ENCODE measurements at places on chromosomes 11 and 22. TPM values are rescaled to one million over a fixed set of nuclear protein-coding genes. Genes with fewer than 3 reads are reported as not detected.

The SOX6 gene
- 0.03 TPM for polyA plus RNA-seq

The CBLIF gene
- not detected for polyA plus RNA-seq

The SLC22A9 gene
- polyA plus RNA-seq: not detected

The ABTB2 gene
- 4.9 TPM for polyA plus RNA-seq

The ANO1 gene
- polyA plus RNA-seq: not detected

The ADORA2A gene
- 9.3 TPM for polyA plus RNA-seq

- peaks cover 8% of the 10 kb centered on the region for H3K4me1 ChIP-seq
- H3K27me3 ChIP-seq: 0 out of 2 replicates have a peak, but pooled peaks cover 4% of the 10 kb centered on the region
- no peak for DNase-seq
These were observed 14.4 kb downstream of the RTN4RL2 start for GRCh38 chr11:57474803-57475115.

GRCh38 chr11:37905707-37906417, 1307.8 kb upstream of the RAG2 start:
- no peaks in the 10 kb centered on the region for H3K4me1 ChIP-seq
- DNase-seq: no peak
- H3K36me3 ChIP-seq: no peaks in the 10 kb centered on the region
- H3K27ac ChIP-seq: no peak overlapping the region
- no peak overlapping the region for H3K4me3 ChIP-seq

- peak overlapping the region; percentile 100 for H3K27ac ChIP-seq
- peak overlapping the region; percentile 83 for H3K4me3 ChIP-seq
- DNase-seq: no peak
- H3K27me3 ChIP-seq: no peaks in the 10 kb centered on the region
- H3K36me3 ChIP-seq: no peaks in the 10 kb centered on the region
- H3K4me1 ChIP-seq: peaks cover 3% of the 10 kb centered on the region
These were observed 929 bp downstream of the PRDM10 start for GRCh38 chr11:130001461-130002351.

DNA sequence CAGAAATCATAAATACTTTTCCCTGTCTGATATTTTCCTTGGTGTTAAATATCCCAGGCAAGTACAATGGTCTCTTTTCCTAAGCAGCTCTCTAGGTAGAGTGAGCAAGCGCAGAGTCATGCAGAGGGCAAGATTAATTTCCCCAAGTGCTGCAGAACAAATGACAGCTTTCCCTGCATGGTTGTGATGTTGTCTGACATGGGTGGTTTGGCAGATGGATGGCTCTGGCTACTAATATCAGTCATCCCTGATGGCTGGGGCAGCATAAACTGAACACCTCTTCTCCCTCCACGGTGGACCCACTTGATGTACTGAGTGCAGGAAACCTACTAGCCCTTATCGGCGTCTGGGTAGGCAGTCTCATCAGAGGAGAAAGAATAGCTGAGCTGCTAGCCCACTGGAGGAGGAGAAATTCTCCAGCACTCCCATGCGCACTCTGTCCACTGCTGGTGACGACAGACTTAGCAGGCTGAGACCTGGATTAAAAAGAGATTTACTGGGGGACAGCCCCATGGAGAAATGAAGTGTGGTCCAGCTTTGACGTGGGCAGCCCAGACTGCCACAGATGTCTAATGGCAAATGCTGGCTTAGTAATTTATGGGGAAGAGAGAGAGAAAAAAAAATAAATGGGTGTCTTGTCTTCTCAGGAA, 202.9 kb downstream of the DBX1 start:
- no peaks in the 10 kb centered on the region for H3K27me3 ChIP-seq
- peaks cover 77% of the 10 kb centered on the region for H3K36me3 ChIP-seq
- DNase-seq: no peak
- no peak overlapping the region for H3K4me3 ChIP-seq
- H3K4me1 ChIP-seq: peaks cover 65% of the 10 kb centered on the region

DNA sequence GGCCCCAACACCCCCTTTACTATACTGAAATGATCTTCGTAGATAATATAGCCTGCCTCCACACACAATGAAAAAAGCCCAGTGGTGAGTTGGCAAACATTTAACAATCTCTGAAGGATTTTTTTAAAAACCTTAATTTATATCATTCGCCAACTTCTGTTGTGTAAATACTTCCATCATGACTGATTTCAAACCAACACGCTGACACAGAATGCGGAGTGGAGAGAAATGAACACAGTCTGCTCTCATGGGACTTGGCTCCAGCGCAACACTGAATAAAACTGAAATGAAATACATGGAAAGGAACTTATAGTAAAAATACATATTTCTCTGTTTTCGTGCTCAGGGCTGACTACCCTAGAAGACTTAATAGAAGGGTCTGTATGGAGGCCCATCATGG, 61.3 kb upstream of the WNT11 start:
- peaks cover 5% of the 10 kb centered on the region for H3K27me3 ChIP-seq
- DNase-seq: no peak
- no peak overlapping the region for H3K4me3 ChIP-seq
- H3K27ac ChIP-seq: no peak overlapping the region
- H3K36me3 ChIP-seq: no peaks in the 10 kb centered on the region

GRCh38 chr11:96340555-96340885, 2.5 kb downstream of the MAML2 start:
- H3K4me3 ChIP-seq: peak overlapping the region; percentile 90
- peaks cover 5% of the 10 kb centered on the region for H3K36me3 ChIP-seq
- no peaks in the 10 kb centered on the region for H3K27me3 ChIP-seq
- peaks cover 37% of the 10 kb centered on the region for H3K4me1 ChIP-seq
- peak overlapping the region; percentile 39 for H3K27ac ChIP-seq

GRCh38 chr11:65558930-65559509, 861 bp upstream of the LTBP3 start:
- peak overlapping the region; percentile 97 for H3K27ac ChIP-seq
- peaks cover 67% of the 10 kb centered on the region for H3K4me1 ChIP-seq
- no peaks in the 10 kb centered on the region for H3K27me3 ChIP-seq
- H3K36me3 ChIP-seq: no peaks in the 10 kb centered on the region

DNA sequence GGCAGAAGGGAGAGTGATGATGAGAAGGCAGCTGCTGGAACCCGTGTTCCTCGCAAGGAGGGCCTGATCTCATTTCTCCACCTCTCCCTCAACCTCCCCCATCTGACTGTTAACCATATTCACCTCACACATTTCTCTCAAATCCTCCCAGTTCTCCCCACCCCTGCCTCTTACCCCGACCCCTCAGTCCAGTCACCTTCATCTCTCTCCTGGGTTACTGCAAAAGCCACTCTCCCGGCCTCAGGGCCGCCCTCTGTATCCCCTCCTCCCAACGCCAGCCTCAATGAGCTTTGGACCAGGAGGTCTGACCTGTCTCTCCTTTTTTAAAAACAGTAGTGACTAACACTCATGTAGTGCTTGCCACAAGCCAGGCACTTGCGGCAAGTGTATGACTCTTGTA, 29.5 kb upstream of the LMO1 start:
- DNase-seq: no peak
- H3K4me1 ChIP-seq: peaks cover 22% of the 10 kb centered on the region
- H3K4me3 ChIP-seq: no peak overlapping the region
- H3K27me3 ChIP-seq: no peaks in the 10 kb centered on the region

GRCh38 chr11:69642549-69642912, 1.6 kb downstream of the CCND1 start:
- peak overlapping the region; percentile 94 for H3K27ac ChIP-seq
- H3K27me3 ChIP-seq: no peaks in the 10 kb centered on the region
- peak; percentile 57 for DNase-seq
- peak overlapping the region; percentile 96 for H3K4me3 ChIP-seq
- H3K36me3 ChIP-seq: peaks cover 42% of the 10 kb centered on the region

GRCh38 chr11:122852074-122852795, 13.9 kb downstream of the CRTAM start:
- no peaks in the 10 kb centered on the region for H3K36me3 ChIP-seq
- no peak for DNase-seq
- no peak overlapping the region for H3K27ac ChIP-seq
- no peaks in the 10 kb centered on the region for H3K27me3 ChIP-seq
- no peaks in the 10 kb centered on the region for H3K4me1 ChIP-seq

DNA sequence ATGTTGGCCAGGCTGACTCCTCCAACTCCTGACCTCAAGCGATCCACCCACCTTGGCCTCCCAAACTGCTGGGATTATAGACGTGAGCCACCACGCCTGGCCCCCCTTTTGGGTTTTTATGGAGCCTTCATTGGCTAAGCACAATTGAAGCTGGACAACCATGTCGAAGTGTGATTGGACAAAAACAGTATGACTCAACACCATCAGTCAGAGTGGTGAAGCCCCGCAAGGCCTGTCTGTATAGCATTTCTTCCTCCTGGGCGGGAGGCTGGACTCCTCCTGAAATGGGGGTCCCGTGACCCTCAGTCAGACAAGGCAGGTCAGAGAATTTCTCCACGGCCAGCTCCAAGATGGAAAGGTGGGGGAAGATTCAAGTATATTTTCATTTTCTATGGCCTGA, 3.1 kb upstream of the PARVB start:
- H3K27ac ChIP-seq: peak overlapping the region; percentile 85
- H3K4me3 ChIP-seq: no peak overlapping the region
- no peak for DNase-seq
- H3K36me3 ChIP-seq: no peaks in the 10 kb centered on the region
